Hematopoietic multipotent progenitor cell treated with erythropoietin and hydrocortisone succinate and interleukin-3 and kit ligand, for 4 days (in vitro differentiated cells): ENCODE measurements at places on chromosomes 5 and 9.
A peak's percentile ranks its signal among the peaks of the same experiment; 100 is the strongest.

DNA sequence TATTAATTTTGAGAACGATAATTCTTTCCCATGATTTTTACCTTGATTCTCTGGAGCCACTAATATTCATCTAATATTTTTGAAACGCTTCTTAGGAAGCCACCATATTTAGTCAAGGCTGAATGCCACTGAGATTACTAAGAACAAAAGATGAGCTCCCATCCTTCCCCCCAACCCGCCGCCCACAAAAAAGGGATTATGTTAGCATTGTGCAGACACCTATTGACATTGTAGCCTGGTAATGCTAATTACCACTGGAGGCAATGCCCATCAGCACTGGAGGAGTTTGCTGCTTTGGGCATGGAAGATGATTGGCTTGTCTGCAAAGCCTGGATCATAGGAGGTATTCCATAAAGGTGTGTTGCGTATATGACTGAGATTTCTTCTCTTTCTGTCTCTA, 739.1 kb upstream of the WWC1 start:
- DNase-seq: no peak

GRCh38 chr9:10661376-10661775, 48.6 kb upstream of the PTPRD start:
- no peak for DNase-seq

GRCh38 chr9:73577848-73578247, 426.2 kb downstream of the ANXA1 start:
- no peak for DNase-seq

DNA sequence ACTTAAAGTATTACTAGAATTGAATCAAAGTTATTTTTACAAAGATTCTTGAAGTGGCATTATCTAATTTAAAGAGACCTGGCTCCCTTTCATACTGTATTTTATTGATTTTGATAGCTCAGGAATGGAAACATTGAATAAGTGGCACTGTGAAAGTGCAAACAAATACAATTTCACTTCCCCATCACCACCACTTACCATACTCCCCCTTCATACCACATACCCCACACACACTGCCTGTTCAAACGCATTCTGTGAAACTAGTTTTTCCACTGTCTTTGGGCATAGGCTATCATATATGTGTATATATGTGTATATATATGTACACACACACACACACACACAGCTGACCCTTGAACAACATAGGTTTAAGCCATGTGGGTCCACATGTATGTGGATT, 62.1 kb upstream of the ATG10 start:
- no peak for DNase-seq

GRCh38 chr5:36160617-36161016, 8.7 kb downstream of the SKP2 start:
- DNase-seq: no peak

- no peak for DNase-seq
These were observed 264.8 kb downstream of the HSPA4 start for GRCh38 chr5:133316346-133317343.

DNA sequence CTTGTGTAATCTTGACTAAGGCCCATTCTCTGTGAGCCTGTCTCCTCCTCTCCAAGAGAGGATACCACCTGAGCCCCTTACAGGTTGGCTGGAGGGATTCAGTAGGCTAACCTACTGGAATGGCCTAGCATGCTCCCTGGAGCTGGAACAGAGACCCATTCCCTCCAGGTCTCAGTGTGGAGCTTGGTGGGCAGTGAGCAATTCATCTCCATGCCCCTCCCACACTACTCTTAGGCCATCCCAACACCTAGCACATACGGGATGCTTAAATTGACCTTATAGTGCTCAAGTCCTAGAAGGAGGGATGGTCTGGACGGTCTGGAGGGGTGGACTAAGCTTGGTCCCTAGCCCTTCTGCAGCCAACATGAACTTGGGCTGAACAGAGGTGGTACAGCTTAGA, 75.6 kb downstream of the CRB2 start:
- DNase-seq: no peak

- DNase-seq: no peak
These were observed 221.6 kb upstream of the CTNND2 start for GRCh38 chr5:12125895-12126294.

DNA sequence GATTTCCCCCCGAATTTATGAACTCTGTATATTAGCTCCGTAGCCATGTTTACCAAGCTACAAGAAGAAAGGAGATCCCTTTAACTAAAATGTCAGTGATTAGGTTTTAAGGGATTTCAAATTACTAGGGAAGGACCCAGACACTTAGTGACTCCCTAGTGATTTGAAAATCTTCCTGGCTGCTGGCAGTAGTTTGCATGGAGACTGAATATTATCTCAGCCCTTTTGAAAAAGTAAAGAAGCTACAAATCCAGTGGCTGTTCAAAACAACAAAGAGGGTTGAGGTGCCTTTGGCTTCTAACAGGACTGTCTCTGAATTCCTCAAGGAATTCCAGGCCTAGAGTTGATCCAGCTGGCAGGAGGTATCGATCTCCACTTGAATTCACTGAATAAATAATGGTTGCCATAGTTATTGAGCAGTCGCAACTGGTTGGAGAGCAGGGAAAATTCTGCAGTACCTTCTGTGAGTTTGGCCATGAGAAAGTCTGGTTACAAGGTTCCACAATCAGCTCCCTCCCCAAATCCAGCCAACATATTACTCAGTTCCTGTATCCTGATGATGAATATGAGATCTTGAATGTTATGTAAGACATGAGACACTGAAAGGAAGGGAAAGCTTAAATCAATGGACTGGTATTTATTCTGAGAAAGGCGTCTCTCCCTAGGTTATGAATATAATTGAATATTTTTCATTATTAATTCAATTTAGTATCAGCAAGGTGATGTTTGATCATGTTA, 37.7 kb downstream of the NR4A3 start:
- DNase-seq: no peak

- DNase-seq: no peak
These were observed 29.5 kb upstream of the RAPGEF1 start for GRCh38 chr9:131769361-131769760.

- DNase-seq: no peak
These were observed 67.2 kb downstream of the TTC39B start for GRCh38 chr9:15239816-15240215.

- DNase-seq: peak; percentile 6
These were observed 1579.3 kb upstream of the CDH6 start for GRCh38 chr5:29614206-29614605.

GRCh38 chr9:133702798-133703590, 35.2 kb downstream of the SARDH start:
- no peak for DNase-seq

DNA sequence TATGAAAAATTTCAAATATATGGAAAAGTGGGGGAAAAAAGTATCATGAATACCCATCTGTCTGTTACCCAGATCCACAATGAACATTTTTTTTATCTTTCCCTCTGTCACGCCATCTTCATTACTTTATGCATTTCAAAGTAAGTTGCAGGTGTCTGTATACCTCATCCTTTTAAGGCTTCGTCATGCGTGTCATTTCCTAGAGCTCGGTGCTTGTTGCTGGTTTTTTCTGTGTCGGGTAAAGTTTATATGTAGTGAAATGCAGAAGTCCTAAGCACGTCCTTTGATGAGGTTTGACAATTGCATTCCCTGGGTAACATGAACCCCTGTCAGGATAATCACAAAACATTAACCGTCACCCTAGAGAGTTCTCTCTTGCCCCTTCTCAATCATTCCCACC, 52.1 kb downstream of the DAPK1 start:
- no peak for DNase-seq

- peak; percentile 94 for DNase-seq
These were observed 7.1 kb downstream of the UBAP1 start for GRCh38 chr9:34185778-34186551.

GRCh38 chr9:72473474-72474261, 47.7 kb upstream of the TMC1 start:
- no peak for DNase-seq

DNA sequence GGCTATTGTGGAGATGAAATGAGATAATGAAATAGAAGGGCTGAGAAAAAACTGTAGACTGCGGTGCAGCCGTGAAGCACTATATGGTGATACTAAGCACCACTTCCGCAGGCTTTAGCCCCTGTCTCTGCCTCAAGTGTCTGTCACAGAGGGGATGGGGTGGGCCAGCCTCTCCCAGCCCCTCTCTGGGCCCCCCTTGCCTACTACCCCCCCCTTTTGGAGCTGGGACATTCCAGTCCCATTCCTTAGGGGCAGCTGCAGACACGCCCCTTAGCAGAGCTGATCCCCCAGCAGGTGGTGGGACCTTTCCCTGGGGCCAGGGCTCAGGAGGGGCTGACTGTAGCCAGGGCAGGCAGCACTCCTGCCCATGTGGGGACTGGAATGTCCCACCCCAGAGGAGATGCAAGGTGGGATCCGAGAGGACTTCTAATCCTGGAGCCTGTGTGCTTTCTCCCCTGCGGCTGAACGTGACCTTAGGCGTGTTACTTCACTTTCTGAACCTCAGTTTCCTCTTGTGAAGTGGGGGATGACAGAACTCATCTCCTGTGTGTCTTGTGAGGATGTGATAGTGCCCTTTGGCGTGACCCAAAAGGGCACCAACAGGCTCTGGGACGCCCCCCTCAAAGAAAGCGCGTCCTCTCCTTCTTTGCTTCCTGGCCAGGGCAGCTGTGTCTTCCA, 1.9 kb downstream of the N4BP3 start:
- no peak for DNase-seq

DNA sequence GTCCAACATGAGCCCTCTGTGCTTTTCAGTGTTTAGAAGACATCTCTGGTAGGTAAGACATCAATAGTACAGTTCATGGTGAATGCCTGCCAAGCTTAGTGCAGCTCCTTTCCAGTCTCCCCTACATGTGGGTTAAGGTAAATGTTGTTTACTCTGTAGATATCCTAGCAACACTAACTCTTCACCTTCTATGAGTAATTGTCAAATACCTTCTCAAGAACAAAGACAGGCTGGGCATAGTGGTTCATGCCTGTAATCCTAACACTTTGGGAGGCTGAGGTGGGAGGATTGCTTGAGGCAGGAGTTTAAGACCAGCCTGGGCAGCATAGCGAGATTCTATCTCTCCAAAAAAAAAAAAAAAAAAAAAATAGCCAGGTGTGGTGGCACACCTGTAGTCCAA, 18.7 kb upstream of the RASGRF2 start:
- DNase-seq: no peak

DNA sequence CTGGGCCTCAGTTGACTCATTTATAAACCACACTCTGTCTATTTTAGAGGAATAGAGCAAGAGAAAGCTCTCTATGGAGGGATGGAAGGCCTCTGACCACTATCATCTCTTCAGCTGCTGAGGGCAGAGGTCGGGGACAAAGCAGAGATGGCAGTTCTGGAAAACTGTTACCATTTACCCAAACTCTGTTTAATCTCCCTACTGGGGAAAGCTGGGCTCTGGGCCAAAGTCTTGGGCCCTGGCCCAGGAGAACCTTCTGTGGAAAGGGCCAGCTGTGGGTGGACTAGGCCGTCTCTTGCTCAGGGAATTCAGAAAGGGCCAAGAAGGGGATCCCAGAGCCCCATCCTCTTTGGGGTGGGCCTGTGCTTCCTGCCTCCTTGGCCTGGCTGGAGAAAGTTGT, 100.0 kb downstream of the PSD2 start:
- DNase-seq: no peak

- DNase-seq: no peak
These were observed 51.3 kb upstream of the ASTN2 start for GRCh38 chr9:117466111-117466510.

GRCh38 chr5:104062621-104063377, 500.2 kb upstream of the NUDT12 start:
- DNase-seq: no peak

GRCh38 chr5:160199410-160199911, 29.8 kb upstream of the FABP6 start:
- peak; percentile 80 for DNase-seq

- no peak for DNase-seq
These were observed 289.8 kb upstream of the ANKRD55 start for GRCh38 chr5:56522960-56523359.

DNA sequence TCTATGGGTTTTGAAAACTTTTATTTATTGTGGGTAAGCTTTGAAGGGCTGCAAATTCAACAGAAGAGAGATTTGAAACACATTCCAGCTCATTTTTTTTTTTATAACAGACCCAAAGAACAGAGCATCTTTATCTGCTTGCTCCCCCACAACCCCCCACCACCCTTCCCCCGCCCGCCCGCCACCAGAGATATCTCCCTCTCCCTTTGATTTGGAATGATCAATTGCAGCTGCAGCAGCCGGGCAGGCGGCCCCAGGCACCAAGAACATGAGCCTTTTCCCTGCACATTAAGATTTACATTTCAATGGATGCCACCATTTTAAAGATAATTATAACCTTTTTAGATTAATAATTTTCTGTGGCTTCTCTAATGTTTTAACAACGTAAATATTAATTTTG, 510.9 kb downstream of the ZNF608 start:
- no peak for DNase-seq

DNA sequence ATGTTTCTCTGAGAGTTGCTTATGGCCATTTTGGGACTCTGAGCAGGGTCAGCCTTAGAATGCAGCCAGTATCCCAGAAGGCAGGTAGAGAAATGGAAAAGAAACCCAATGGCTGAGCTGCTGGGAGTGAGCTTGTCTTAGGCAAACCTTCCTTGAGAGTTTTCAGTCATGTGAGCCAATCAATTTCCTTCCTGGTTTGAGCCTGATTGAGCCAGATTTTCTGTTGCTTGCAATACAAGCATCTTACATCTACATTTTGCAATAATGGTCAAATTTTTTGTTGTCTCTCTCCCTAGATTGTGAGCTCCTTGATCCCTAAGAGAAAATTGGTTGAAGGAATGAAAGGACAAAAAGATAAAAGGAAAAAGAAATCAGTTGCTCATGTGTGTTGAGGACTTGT, 155.3 kb downstream of the SNX18 start:
- no peak for DNase-seq

DNA sequence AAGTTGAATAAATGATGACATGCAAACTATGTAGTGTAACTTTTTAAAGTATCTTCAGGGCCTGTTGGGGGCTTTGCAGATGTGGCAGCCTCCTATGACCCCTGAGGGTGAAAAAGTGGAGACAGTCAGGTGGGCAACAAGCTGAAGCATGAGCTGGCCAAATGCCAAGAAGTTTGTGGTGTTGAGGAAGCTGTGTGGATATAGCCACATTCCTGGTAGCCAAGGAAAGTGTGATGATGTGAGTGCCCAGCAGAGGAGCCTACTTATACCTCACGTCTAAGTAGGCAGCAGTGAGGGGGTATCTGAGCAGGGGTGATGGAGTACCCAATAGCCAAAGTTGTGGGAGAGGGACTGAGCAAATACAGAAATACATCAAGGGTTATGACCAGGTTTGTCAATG, 621.2 kb upstream of the CDH6 start:
- peak; percentile 3 for DNase-seq

DNA sequence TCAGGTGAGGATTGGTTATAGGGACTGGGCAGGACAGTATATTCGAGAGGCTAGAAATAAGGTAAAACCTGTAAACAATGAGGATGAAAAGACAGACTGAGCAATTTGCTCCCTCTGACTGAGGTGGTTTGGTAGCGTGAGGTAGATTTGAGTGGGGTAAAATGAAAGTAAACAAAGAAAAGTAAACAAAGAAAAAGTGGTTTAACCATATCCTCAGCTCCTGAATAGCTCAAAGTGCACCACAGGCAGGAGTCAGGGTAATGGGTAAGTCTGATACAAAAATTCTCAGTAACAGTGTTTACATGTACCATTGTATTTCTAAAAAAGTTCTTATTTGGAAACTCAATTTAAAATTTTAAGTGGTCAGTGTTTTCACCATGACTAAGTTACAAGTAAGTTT, 203.1 kb upstream of the ARRDC3 start:
- DNase-seq: no peak

GRCh38 chr5:94184870-94185269, 433.5 kb downstream of the KIAA0825 start:
- DNase-seq: no peak

- DNase-seq: no peak
These were observed 205.1 kb upstream of the EFNA5 start for GRCh38 chr5:107875833-107876232.
